CD4-positive, alpha-beta T cell treated with Interleukin-17A for 4 hours (primary cell): ENCODE measurements at places on chromosomes 16 and 17.

DNA sequence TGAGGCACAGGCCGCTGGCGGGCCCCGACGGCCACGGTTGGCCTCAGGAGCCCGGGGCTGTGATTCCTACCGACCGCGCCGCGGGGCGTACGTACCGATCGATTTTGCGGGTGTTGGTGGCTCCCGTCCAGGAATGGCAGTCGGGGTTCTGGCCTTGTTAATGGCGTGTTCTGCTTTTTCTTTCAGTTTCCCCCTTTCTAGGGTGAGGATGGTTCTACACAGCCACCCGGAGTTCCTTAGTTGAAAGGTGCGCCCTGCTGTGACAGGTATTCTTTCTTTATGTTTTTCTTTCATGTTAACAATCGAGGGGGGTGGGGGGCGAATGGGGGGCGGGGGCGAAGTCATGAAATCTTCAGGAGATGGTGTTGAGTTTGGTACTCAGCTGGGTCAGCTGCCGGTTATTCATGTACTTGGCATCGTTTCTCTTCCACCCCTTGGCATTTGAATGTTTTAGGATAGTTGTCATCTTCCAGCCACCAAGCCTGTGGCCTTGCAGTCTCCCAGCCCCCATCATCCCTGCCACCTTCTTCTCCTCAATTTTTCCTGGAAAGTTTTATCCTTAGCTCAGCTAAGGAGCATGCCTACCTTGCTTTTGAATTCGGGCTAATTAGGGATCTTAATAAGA is 802 bp downstream of the CYLD start:
- DNase-seq = peak; percentile 58

- no peak for DNase-seq
These were observed 26.9 kb downstream of the POLR2A start for GRCh38 chr17:7511108-7511507.

DNA sequence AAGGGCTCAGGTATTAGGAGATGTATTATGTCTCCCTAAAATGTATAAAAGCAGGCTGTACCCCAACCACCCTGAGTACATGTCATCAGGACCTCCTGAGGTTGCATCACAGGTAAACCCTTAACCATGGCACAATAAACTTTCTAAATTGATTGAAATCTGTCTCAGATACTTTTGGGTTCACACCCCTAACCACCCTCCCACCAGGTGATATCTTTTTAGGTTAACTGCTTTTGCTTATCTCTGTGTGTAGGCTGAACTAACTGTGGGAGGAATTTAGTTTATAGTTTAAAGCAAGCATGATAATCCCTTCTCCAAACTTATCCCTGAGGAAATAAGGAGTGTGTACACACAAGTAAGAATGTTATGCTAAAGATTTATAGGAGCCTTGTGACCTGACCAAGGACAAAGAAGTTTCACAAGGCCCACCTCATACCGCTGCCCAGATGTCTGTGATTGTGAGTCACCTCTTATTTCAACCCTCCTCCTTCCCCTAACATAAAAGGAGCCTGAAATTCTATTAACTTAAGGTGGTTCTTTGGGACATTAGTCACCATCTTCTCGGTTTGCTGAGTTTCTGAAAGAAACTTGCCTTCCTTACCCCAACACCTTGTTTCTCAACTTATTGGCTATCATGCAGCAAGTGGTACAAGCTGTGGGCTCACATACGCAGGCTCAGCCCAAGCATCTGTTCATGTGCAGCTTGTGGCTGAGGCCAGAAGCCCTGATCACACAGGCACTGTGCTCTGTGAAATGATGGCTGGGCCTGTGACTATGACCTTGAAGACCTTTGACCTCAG is 11.3 kb downstream of the PRSS22 start:
- no peak for DNase-seq

DNA sequence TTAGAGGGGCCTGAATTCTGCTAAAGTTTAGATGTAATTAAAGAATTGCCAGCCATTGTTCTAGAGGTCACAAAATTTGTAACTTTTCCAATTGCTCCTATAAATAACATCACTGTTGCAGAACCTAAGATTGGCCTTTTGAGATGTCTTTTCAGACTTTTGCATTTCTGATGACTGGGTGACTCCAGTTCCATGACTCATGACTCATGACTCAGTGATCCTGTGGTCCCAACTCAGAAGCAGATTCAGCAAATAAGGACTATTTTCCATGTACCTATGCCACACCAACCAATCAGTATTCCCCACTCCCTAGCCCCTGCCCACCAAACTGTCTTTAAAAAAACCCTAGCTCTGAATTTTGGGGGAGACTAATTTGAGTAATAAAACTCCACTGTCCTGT is 740.9 kb downstream of the CDH8 start:
- DNase-seq = no peak

GRCh38 chr17:63740464-63741142 is 996 bp downstream of the STRADA start:
- DNase-seq = no peak

- peak; percentile 79 for DNase-seq
These were observed 218.7 kb downstream of the NTN1 start for GRCh38 chr17:9239793-9240658.

DNA sequence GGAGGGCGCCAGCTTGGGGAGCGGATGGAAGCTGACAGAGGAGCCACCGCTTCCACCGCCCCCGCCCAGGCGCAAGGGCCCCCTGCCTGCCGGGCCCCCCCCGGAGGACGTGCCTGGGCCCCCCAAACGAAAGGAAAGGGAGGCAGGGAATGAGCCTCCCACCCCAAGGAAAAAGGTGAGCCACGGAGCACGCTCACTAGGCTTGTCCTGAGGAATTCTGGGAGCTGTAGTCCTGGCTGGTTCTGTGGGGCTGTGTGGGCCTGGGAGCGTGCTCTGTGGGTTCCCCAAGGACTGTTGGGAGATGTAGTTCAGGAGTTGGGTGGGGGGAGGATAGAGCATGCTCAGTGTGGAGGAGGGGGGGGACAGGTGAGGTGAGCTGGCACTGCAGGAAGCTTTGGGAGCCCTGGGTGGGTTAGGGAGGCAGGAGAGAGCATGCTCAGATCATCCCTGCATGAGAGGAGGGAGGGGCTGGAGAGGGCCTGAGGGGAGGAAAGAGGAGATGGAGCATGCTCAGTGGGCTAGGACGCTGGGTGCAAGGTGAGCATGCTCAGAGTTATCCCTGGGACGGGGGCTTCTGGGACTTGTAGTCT is 4.5 kb downstream of the FBXL19 start:
- peak; percentile 54 for DNase-seq

GRCh38 chr17:62755141-62755851 is 52.8 kb downstream of the MARCHF10 start:
- no peak for DNase-seq

DNA sequence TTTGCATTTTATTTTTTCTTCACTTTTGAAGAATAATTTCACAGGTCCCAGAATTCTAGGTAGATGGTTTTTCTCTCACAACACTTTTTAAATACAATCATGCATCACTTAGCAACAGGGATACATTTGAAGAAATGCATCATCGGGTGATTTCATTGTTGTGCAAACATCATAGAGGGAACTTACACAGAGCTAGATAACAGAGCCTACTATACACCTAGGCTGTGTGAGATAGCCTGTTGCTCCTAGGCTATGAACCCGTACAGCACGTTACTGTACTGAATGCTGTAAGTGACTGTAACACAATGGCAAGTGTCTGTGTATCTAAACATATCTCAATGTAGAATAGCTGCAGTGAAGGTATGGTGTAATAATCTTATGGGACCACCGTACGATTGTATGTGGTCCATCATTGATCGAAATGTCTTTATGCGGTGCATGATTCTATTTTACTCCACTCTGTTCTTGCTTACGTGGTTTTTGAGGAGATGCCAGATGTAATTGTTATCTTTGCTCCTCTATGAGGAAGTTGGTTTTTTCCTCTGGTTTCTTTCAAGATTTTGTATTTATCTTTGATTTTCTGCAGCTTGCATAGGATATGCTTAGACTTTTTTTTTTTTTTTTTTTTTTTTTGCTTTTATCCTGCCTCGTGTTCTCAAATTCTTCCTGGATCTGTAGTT is 35.5 kb upstream of the TMEM92 start:
- DNase-seq = no peak

GRCh38 chr16:75065149-75065505 is 51.5 kb downstream of the LDHD start:
- DNase-seq = peak; percentile 57
